Femur (tissue), 1 donor: ENCODE measurements at places on chromosomes 4 and X.
A peak's percentile ranks its signal among the peaks of the same experiment; 100 is the strongest.

GRCh38 chr4:1416051-1416947 lies 10.1 kb upstream of the NKX1-1 start:
- DNase-seq = peak; percentile 8

DNA sequence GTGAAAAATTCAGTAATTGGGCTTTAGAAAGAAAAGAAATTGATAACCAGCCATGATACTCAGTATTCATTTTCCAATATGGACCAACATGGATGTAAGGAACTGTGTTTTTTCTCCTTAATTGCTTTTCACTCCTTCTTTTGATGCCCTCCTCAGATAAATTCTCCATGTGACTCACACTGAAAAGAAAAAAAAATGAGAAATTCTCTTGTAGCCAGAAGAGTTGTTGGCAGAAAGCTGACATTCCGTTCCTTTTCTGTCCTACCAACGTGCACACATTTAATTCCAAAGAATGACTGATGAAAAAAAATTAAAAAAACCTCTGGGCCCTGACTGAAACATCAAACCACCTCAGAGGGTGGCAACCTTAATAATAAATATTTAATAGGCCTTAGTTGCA lies 153.1 kb downstream of the AMELX start:
- no peak for DNase-seq

DNA sequence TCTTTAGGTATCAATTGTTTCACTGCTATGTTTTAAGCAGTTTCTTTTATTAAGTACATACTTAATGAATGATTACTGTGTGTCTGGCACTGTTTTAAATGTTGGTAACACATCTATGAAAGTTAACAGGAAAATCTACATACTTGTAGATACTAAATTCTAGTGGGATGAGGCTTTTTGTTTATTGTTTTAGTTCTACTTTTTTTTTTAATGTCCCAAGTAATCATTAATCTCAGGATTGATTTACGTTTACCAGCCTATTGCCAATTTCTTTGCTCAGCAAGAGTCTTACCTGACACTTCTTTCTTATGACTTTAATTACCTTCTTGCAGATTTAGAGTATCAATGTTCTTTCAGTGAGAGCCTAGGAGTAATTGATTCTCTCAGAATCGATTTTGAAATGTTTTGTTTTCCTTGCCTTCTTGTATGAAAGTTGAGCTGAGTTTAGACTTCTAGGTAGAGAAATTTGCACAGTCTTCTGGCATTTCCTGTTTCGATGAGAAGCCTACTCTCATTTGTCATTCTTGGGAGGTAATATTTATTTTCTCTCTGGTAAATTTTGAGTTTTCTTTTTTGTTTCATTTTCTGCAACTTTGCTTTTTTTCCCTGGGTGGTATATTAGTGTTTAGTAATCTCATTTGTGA lies 235.2 kb upstream of the ANKRD50 start:
- DNase-seq = no peak

GRCh38 chrX:135520022-135520552 lies 373 bp upstream of the INTS6L start:
- DNase-seq = no peak

DNA sequence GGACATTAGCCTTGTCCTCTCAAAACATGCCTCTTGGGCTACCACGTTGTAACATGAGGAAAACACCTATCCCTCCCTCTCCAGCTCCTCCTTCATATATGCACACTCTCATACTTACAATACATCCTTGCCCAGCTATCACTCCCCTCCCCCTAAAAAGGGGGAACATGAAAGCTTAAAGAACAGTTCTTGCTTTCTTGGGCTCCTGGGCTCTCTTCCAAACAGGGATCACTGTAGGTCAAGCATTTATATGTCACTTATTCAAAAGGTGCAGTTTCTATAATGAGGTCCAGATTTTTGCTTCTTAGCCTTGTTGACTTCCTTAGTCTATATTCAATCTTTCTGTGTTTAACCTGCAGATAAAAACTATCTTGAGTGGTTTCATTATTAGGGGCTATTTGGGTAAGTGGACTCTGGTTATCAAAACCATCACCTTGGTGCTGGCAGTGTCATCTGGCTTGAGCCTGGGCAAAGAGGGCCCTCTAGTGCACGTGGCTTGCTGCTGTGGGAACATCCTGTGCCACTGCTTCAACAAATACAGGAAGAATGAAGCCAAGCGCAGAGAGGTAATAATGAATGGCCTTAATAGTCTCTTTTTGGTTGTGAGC lies 119.4 kb downstream of the AKAP4 start:
- DNase-seq = peak; percentile 34

DNA sequence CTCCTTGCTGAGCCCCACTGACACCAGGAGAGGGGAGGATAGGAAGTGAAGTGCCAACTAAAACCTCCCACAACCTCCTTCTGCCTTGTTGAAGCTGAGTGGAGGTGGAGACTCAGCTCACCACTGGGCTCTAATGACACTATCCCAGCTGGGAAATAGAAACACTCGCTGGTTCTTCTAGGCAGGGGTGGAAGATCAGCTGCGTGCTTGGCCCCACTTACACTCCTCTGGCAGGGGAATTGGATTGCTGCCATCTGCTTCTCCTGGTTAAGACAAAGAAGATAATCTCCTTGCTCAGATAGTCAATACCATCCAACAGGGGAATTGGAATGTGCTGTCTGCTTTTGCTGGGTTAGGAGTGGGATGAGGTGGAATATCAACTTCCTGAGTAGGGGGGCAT lies 392.5 kb downstream of the ZNF674 start:
- DNase-seq = no peak

DNA sequence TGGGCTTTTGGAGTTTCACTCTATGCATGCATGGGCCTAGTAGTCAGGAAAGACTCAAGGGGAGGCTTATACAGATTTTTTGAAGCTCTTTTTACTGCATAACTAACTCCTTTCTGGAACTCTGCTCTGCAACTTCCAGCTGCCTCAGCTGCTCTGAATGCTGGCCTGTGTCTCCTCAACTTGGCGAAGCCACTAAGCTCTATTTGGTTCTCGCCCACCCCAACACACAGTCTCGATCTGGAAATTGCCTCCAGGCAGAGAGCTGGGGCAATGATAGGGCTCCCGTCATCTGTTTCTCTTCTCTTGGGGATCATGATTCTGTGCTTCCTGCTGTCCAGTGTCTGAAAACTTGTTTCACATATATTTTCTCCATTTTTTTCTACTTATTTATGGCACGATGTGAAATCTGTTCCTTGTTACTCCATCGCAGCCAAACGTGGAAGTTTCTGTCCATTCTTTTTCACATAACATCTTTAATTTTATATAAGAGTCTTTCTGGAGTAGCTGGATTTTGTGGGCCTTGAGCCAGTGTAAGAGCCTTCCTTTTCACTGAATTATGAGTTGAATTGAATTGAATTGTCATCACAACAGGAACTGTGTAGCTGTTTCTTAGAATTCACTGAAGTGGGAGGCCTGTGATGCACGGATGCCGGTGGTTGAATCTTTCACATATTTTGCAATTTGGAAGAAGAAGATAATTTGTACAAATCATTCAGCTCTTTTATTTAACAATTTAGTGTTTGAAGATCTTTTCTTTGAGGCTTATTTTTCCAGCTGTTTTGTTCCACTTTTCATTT lies 9.0 kb downstream of the ZNF275 start:
- no peak for DNase-seq

DNA sequence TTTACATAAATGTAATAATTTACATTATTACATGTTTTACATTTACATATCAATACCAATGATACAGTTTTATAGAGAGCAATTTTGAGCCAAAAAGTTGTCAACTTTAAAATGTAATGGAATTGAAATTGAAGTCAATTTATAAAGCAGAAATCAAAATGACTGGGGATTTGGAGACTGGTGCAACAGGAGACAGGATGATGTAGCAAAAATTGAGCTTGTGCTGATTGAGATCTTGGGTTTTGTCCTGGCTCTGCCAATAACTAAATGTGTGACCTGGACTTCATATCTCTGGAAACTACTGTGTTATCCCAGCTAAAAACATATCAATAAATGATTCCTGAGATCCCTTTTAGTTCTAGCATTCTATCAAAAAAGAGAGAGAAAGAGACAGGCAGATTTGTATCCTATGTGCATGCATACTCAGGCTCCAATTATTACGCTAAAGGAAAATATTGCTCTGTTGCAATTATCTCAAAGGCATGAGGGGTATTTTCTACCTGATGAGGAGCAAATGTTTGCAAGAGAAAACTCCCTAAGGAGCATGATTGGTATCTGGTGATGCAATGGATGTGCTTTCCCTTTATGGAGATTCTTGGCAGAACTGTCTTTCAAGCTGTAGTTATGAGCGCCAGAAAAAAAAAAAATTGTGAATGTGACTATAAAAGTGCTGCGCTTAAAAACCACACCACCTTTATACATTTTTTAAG lies 14.7 kb downstream of the EXOC1L start:
- DNase-seq = no peak

GRCh38 chr4:10721616-10722015 lies 37.0 kb upstream of the CLNK start:
- DNase-seq = no peak

DNA sequence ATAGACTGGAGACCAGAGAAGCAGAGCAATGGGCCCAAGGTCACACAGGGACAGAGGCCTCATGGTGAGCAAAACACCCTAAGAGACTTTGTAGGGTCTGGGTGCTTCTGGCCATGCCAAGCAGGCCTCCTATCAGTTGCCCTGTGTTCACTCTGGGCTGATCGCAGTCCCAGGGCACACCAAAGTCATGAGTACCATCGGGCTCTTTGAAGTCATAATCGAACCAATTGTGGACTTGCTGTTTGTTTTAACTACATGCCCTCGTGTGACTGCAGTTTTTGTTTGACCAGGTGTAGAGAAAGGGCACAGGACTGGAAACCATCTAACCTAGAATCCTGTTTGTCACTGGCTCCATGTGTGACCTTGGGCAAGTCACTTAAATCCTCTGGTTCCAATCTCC lies 172.5 kb upstream of the CPEB2 start:
- DNase-seq = no peak

GRCh38 chr4:87365348-87365747 lies 25.6 kb downstream of the HSD17B11 start:
- no peak for DNase-seq

DNA sequence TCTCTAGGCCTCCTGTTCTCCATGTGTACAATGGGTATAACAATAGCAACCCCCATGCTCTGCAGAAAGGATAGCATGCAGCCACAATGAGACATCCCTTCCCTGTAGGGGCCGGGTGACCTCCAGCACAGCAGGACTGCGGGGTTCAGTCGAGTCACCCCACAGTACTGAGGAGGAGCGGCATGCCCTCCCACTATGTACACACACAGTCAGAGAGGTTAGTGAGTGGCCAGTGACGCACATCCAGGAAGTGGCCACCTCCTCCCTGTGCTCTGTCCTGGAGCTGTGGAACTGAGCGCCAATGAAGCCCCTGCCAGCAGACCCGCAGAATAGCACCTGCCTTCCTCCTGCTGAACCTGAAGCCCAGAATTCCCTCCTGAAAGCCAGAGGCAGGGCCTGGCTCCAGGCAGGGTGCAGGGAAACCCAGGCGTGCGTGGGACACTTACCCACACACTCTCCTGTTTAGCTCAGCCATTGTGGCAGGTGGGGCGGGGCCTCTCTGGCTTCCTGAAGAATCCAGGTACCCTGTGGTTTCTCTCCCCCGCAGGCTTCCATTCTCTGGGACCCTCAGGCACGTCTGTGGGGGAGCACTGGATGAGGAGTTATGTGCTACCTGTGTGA lies 50.0 kb downstream of the WFS1 start:
- no peak for DNase-seq

DNA sequence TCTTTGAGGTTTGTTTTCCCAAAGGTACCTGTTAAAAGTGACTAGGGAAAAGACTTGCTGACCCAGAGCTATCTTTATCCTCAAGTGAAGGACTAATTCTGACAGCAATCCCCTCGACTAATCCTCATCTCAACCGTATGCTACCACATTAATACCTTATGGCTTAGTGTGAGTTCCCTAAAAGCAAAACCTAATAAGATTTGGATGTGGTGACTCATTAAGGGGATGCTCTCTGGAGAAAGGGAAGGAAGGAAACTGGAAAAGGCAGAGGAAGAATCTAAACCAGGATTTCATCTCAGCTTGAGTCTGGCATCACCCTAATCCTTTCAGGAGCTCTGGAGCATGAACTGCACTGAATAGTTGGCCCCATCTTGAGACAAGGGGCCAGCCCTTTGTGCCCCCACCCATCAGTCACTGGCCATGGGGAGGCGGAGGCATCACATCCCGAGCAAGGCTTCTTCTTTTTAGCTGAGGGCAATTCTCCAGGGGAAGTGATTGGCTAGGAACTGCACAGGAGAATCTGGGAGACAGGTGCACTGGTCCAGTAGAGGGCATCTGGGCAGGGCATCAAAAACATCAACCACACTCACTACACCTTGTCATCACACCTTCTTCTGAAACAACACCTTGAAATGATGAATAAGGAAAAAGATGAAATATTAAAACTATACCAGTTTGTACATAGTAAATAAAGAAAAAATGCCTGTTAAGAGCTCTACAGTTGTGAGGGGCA lies 6.9 kb upstream of the BBS7 start:
- no peak for DNase-seq

GRCh38 chrX:150364347-150365050 lies 1.4 kb downstream of the MAMLD1 start:
- no peak for DNase-seq

DNA sequence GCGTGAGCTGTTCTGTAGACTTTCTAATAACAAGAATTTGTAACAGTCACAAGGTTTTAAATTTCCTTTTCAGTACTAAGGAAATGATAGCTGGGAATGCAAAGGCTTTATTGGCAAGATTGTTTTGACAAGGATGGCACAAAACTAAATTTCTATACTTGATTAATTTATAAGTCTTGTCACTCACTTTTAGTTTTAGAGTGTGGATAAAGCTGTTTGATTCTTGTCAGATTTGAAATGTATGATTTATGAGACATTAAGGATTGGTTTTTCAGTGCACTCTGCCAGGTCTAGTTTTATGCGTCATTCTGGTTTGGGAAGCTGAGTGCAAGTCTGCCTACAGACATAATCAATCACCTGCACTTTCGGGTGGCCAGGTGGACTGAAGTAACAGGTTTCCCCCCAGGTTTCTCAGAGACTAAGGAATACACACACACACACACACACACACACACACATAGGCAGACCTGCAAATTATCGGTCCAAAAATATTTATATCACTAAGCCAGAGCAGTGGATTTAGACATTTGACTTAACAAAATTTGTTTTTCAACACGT lies 9.3 kb downstream of the FHL1 start:
- no peak for DNase-seq

DNA sequence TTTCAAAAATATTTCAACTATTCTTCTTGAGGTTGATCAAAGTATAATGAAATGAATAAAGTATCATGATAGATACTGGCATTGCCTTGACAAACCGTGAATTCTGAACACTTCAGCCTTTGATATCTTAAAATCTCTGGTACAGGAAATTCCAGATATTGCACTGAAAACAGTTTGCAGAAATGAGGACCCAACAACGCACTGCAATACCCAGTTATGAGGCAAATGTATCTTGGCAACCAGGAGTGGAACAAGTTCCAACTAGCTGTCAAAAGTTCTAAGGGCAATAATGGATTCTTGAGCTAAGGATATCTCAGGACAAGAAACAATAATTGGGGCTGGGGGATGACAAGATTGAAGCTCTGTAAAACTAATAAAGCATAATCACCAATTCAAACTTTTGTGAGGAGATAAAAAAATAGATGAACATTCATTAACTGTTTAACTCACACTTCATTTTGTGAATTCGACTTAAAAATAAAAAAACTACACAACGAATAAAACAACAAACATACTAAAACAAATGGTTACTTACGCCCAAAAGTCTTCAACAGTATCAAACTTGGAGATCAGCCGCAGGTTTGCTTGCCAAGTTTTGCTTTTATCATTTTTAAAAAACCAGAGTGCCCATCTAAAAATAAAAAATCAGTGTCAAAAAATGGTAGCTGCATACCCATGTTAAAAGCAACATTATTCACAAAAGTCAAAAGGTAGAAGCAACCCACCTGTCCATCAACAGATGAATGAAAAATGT lies 38.1 kb downstream of the EIF4E start:
- no peak for DNase-seq

GRCh38 chr4:5632571-5632970 lies 75.8 kb downstream of the EVC2 start:
- DNase-seq = no peak
